ENCODE measurements at places on chromosomes 11 and 22.

DNA sequence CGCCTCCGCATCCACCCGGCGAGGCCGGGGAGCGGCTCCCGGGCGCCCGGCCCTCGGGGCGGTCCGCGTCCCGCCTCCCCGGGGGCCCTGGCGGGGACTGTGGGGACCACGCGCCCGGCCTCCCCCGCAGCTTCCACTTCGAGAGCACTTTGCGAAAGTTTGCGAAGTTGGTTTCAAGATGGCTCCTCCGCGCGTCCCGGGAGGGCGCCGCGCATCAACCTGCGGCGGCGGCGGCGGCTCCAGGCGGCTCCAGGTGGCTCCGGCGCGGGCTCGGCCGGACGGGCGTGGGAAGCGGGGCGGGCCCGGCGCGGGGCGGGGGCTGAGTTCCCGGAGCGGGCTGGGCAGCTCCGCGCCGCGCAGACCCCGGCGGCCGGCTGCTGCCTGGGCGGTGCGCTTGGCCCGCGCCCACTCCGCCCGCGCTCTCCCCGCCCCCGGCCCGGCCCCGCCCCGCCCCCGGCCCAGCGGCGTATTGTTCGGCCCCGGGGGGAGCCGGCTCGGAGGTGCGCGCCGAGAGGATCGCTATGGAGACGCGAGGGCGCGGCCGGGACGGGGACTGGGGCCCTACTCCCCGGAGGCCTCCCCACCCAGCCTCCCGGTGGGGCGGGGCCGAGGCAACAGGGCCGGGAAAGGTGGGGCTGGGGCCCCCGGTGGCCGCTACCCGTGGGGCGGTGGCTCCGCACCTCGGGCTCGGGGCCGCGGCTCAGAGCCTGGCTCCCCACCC lies at the start of gene CELSR1:
Gene CELSR1, minus strand, starts transcription at position 396 of the 721 bp plus-strand sequence. CDS start 450 bp downstream, outside the sequence.
- peak; percentile 7 for DNase-seq

- DNase-seq: no peak
These were observed 53.7 kb downstream of the TECTA start for GRCh38 chr11:121154486-121155314.

- no peak for DNase-seq
These were observed 806 bp upstream of the SAAL1 start for GRCh38 chr11:18106688-18107087.

DNA sequence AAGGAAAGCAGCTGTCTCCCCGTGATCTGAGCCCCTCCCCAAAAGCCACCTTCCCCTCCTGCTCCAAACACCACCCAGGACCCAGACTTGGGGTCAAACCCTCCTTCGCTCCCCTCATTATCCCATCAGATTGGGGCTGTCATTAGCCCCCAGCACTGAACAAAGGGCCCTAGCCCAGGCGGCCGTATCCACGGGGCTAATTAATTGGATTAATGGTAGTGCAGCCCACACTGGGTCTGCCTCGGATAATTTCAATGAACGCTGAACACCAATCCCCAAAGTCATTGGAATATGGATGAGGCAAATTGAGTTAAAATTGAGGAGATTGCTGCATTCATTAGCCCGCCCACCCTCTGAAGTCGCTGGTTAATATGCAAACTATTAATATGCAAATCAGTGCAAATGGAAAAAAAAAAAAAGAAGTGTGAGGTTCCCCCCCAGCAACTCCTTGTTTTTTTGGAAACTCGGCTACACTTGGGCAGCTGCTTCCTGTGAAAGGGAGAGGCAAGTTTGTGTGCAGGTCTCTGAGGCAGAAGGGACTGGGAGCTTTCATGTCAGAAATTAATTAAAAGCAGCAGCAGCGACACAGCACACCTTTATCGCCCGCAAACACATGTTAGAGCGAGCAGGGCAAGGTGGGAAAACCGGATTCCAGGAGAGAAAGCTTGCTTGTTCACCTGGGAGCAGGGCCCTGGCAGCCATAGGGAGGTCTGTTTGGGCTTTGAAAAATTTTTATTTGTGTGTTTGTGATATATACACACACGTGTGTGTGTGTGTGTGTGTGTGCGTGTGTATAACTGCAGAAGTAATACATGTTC lies 517.8 kb downstream of the MIAT start:
- no peak for DNase-seq

DNA sequence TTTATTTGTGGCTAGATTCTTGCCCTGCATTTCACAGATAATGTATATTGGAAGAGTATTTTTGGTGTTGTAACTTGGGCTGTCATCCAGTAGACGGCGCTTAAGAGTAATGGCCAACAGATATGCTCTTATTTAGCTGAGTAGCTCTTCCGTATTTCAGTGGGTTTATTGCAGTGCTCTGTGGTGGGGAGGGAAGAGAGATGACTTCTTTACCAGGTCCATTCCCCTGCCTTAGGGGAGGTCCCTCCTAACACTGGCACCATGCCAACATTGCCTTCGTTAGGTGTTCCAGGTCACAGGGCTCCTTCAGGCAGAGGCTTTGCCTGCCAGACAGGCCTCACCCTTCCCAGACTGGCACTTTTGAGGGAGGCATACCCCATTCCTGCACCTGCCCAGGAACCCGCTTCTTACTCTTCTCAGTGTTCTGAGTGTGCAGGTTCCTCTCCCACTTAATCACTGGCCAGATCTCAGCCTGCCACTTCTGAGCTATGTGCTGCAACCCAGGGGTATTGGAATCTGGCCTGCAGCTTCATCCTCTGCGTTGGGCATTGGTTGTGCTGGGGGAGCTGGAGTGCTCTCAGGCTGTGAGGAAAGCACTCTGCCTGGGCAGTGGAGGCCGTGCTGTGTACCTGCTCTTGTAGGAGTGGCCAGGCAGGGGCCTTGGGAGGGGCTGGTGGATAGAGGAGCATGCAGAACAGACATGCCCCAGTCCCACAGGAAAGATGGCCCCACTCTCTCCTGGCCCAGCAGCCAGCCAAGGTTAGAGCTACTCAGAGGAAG lies 29.4 kb upstream of the SLN start:
- no peak for DNase-seq

DNA sequence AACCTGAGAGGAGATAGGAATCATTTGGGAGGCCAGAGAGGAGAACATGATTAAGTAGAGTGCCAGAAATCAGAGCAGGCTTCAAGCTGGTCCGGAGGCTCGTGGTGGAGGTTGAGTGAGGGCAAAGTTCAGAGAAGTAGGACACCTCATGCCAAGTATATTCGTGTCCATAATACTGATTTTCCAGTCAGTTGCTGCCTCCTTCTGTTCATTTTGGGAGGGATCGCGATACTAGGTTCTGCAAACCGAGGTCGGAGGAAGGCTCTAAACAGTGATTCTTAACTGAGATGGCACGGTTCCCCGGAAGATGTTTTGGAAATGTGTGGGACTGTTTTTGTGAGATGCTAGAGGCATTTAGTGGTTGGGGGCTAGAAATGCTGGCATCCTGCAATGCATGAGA lies 13.6 kb upstream of the CD3E start:
- peak; percentile 58 for DNase-seq

DNA sequence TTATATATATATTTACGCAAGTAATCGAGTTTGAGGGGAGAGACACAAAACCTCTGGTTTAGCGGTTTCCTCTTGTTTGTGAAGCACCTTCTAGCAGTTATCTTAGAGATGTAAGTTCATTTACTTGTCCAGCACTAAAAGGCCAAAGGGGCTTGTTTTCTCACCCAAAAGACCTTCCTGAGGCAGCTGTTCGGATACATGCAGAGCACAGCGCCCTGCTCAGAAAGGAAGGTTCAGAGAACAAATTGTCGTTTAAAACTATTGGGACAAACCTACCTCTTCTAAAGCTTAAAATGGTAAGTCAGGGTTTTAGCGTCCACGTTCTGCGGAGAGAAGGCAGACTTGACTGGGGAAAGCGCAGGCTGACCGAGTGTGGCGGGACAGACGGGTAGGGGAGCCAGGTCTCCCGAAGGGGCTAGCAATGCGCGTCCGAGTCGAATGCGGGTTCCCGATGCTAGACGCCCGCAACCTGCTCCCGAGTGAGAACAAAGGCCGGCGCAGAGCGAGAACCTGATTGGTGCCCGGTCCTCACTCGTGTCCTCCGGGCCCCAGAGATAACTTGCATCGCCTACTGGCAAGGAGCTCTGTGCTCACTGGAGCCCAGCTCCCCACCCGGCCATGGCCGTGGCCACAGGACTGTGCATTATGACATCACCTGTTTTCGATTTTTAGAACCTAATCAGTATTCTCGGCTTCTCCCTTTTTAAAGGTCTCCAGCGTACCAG lies 1.0 kb upstream of the SESN3 start:
- peak; percentile 76 for DNase-seq

DNA sequence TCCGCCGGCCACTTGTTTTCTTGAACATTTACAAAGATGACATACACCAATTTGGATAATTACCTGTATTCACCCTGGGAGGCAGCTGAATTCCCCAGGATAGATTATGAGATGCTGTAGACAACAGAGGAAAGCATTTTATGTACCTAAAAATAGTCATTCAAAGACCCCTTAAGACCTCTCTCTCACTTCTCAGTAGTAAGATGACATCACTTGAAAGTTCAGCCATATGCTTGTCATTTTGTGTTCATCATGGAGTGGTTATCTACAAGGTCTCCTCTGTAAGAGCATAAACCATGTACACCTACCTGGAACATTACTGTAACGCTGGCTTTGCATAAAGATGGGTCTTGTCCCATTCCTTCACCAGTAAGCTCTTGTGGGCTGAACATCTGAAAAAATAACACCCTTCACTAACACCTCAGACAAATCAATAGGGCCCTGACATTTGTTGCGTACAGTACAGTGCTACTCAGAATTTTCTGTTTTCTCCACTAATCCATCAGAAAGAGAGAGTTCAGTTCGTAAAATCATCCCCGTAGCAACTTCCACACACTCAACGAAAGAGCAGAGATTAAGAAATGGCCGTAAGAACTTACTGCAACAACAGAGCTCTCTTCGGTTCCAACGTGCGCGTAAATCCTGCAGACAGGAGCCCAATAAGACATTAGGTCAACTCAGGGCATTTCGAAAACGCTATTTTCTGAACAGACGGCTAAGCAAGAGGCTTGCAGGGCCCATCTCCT lies 15.6 kb upstream of the WDR74 start:
- peak; percentile 30 for DNase-seq

DNA sequence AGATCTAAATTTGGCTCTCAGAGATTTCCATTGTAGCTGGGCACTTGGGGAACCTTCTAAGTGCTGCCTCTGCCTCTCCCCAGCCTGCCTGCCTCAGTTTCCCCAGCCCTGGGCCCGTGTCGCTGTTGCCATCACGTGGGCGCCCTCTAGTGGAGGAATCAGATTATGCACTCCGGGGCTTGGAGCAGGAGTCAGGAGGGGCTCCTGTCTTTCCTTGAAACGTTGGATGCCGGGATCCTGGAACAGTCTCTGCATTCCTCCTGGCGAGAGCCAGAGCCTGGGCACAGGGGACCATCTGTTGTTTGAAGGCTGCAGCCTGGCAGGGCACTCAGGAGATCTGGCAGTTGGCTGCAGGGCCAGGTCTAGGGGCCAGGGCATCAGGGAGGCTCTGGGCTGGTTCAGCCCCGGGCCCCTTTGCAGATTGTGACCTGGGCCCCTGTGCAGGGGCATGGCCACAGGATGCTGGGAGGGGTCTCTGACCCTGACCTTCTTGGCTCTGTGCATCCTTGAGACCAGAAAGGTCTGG lies 71.6 kb downstream of the LRP5 start:
- DNase-seq: peak; percentile 38

DNA sequence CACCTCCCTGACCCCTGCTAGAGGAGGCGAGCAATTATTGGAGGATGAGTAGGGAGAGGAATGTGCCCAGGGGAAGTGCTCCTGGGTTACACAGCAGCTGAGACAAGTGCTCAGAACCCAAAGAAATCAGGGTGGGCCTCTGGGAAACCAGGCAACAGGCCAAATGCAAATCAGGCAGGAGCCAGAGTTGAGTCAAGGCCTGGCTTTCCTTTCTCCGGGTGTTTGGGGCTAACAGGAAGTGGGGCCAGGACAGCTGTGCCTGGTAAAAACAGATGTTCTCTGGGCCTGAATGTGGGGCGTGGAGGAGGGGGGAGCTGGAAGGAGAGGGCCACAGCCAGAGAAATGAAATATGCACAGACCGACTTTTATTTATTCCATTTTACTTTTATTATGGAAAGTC lies 22.0 kb downstream of the MFNG start:
- no peak for DNase-seq

DNA sequence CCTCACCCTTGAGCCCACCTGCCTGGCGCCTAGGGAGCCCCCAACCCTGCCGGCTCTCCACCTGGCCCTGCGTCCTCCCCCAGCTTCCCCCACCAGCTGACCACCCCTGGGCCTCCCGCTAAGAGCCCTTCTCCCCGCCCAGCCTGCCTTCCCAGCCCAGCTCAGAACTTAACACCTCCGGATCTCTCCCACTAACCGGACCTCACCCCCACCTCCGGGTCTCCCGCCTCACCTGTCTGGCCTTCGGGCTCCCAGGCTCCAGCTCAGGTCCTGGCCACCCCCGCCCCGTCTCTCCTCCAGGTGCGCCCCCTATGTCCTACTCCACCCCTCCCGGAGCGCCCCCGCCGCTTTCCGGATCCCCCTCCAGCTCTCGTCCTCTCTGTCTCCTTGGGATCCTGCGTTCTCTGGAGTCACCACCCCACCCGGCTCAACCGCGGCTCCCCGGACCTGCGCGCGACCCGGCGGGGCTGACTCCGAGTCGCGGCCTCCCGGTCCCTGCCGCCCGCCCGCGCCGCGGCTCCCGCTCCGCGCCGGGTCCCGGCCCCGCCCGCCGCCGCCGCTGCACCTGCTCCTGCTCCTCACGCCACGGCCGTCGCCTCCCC lies at the start of gene KCNJ11:
Gene KCNJ11, minus strand, starts transcription at position 51 of the 602 bp plus-strand sequence. CDS start 568 bp downstream, outside the sequence.
- DNase-seq: no peak

DNA sequence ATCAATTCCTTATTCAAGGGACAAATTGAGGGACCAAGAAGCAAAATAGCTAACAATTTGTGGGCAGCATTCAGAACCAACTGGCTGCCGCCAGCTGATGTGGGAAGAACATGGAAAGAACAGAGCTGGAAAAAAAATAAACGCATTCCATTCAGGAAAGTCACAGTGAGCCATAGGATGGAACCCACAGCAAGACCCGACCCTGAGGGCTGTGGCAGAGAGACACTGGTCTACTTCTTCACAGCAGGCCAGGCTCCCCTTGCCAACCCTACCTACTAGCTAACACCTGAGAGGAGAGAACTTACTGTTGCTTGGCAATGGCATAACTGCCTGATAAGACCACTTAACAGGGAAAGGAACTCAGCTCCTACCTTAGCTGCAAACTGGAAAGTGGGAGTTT lies 123.5 kb upstream of the APOA1 start:
- no peak for DNase-seq

DNA sequence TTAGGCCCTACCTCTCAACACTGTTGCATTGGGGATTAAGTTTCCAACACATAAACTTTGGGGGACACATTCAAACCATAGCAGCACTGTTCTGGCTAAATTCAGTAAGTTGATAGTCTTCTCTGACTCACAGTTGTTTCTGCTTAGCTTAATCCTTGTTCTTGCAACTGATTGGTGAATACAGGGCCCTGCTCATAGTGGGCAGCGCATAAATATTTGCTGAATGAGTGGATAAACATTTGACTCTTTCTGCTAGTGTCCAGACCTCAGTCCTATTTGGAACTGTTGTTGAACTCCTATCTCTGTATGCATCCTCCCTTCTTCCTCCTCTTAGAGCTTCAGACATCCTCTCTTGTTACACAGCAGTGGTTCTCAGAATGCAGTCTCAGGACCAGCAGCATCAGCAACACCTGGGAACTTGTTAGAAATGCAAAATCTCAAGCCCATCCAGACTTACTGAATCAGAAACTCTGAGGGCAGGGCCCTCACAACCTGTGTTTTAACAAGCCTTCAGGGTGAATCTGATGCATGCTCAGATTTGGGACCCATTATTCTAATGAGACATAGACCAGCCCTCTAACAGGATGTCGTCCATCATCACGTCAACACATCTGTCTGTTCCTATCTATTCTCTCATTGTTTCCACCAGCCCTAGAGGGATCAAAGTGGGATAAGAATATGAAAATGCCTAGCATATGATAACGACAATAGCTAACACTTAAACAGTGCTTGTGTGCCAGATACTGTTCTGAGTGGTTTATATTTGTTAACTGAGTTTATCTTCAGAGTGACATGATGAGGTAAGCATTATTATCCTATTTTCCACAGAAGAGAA lies 22.3 kb downstream of the SPON1 start:
- no peak for DNase-seq

Data from CD4-positive, alpha-beta T cell treated with Interleukin-4 for 1 hour (primary cell).